ENCODE measurements at places on chromosomes 7 and 10.

DNA sequence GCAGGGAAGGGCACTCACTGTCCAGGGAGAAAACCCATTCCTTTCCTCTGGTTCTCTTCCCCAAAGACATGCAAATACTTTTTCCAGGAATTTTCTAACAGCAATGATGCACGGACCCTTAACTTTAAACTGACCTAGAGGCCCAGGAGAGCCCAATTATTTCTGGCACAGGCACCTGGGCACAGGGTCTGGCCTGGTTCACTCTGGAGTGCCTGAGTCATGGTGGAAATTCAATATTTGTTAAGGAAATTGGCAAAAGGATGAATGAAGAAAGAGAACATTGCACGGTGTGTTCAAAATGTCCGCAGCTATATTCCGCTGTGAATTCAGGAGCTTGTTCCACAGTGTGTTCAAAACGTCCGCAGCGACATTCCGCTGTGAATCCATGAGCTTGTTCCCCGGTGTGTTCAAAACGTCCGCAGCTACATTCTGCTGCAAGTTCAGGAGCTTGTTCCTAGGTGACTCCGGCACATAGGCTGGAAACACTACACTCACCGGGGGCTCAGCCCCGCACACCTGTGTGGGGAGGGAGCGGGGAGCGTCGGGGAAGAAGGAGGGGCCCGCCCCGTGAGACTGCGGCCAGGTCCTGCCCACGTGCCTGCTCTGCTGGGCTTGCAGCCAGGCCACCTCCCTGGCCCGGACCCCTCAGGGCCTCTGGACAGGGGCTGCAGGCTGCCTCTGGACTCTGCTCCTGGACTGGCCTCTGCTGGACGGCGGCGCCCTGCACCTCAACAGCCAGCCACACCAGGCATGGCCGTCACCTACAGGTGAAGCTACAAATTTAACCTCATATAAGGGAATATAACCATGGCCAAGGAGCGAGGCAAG lies 72.0 kb upstream of the FAM20C start:
- H3K36me3 ChIP-seq: no peaks in the 10 kb centered on the region
- no peak overlapping the region for H3K4me3 ChIP-seq
- no peak for DNase-seq
- no peak overlapping the region for H3K27ac ChIP-seq
- no peaks in the 10 kb centered on the region for H3K4me1 ChIP-seq

DNA sequence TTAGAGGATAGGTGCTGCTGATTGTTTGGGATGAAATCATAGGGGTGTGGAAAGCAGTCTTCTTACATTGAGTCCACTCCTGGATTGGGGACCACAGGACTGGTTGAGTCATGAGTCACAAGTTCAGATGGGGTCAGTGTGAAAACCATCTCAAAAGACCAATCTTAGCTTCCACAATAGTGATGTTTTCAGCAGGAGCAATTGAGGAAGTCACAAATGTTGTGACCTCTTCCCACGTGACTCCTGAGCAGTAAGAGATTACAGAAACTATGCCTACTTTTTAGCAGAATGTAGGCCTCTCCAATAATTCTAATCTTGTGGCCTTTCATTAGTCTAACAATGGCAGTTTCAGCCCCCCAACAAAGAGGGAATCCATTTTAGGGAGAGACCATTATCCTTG lies 256.9 kb upstream of the CDC14C start:
- no peaks in the 10 kb centered on the region for H3K36me3 ChIP-seq
- DNase-seq: no peak
- no peaks in the 10 kb centered on the region for H3K27me3 ChIP-seq
- H3K4me3 ChIP-seq: no peak overlapping the region

GRCh38 chr7:79598351-79598750 lies 144.9 kb upstream of the MAGI2 start:
- DNase-seq: no peak
- no peak overlapping the region for H3K4me3 ChIP-seq
- H3K4me1 ChIP-seq: no peaks in the 10 kb centered on the region
- no peaks in the 10 kb centered on the region for H3K36me3 ChIP-seq

GRCh38 chr10:43774234-43774769 lies 125.6 kb upstream of the ZNF32 start:
- H3K4me1 ChIP-seq: no peaks in the 10 kb centered on the region
- no peak for DNase-seq
- H3K27ac ChIP-seq: no peak overlapping the region
- H3K27me3 ChIP-seq: no peaks in the 10 kb centered on the region
- no peak overlapping the region for H3K4me3 ChIP-seq

- DNase-seq: peak; percentile 42
- H3K4me3 ChIP-seq: no peak overlapping the region
- H3K36me3 ChIP-seq: no peaks in the 10 kb centered on the region
- H3K27ac ChIP-seq: no peak overlapping the region
- peaks cover 16% of the 10 kb centered on the region for H3K4me1 ChIP-seq
Measured at GRCh38 chr10:127905001-127905847, 1.7 kb upstream of the PTPRE start.

DNA sequence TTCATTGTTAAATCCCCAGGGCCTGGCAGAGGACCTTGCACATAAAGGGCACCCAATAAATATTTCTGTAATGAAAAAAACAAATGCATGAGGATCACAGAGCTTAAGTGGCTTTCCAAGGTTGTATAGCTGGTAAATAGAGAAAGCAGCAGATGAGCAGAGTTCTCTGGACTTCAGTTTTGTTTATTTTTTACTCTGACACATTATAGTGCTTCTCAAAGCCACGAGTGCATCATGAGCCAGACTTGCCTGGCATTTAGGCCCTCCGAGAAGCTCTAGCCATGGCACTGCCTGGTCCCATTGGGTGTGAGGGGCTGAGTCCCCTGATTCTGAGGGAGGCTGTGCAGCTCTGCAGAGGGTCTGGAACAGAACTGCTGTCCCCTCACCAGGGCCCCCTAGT lies 87.2 kb upstream of the ZNF32 start:
- H3K4me3 ChIP-seq: no peak overlapping the region
- H3K36me3 ChIP-seq: no peaks in the 10 kb centered on the region
- DNase-seq: no peak
- no peaks in the 10 kb centered on the region for H3K27me3 ChIP-seq

GRCh38 chr10:22714479-22715289 lies at the start of gene PIP4K2A:
Gene PIP4K2A (minus strand): TSS chr10:22714578. CDS start chr10:22714326, 252 bp downstream.
- H3K4me3 ChIP-seq: peak within 1 kb of the TSS; percentile 98
- DNase-seq: peak; percentile 82
- no peaks in the 10 kb centered on the region for H3K27me3 ChIP-seq
- peak within 1 kb of the TSS; percentile 84 for H3K27ac ChIP-seq
- H3K36me3 ChIP-seq: no peaks in the 10 kb centered on the region

DNA sequence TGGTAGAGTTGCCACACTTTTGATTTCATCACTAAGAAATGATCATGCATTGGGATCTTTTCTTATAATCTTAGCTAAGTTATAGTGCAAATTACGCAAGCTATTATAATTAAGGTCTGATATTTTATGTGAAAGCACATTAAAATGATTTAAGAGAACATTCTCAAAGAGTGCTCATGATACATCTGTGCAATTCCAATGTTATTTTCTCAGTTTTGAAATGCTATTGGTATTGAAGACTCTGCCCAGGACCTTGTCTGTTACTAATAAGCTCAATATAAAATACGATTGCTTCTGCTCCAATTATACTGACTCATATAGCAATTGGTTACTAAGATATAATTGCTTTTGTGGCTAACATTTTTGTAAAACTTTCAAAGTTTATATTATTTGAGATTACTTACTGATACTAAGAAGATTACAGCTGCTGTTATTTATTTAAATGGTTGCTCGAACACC lies 180.9 kb downstream of the ADAM12 start:
- DNase-seq: no peak
- H3K27me3 ChIP-seq: no peaks in the 10 kb centered on the region
- H3K4me1 ChIP-seq: peaks cover 44% of the 10 kb centered on the region
- no peaks in the 10 kb centered on the region for H3K36me3 ChIP-seq
- H3K27ac ChIP-seq: no peak overlapping the region
- H3K4me3 ChIP-seq: no peak overlapping the region

DNA sequence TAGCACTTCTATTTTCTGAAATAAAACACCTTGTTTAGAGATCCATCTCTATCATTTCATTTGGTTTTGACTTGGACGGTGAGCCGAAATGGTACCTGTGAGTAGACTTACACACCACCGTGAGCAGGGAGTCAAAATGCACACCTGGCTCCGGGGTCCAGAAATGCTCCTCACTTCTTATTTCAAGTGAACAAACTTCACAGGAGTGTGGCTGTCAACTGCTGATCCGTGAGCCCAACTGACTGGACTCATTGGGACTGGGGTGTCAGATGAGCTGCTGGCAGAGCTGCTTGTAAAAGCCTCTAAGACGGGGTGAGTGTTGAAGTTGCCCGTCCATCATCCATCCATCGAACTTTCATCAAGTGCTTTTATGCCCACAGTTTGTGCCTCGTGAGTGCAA lies 435.5 kb downstream of the GLRX3 start:
- no peak for DNase-seq
- no peak overlapping the region for H3K4me3 ChIP-seq
- H3K36me3 ChIP-seq: no peaks in the 10 kb centered on the region
- no peaks in the 10 kb centered on the region for H3K4me1 ChIP-seq
- H3K27me3 ChIP-seq: peaks cover 9% of the 10 kb centered on the region

GRCh38 chr7:121002-121785 lies 71.2 kb upstream of the FAM20C start:
- no peak overlapping the region for H3K27ac ChIP-seq
- H3K36me3 ChIP-seq: no peaks in the 10 kb centered on the region
- H3K4me1 ChIP-seq: no peaks in the 10 kb centered on the region
- H3K27me3 ChIP-seq: no peaks in the 10 kb centered on the region
- H3K4me3 ChIP-seq: no peak overlapping the region

- H3K4me1 ChIP-seq: no peaks in the 10 kb centered on the region
- DNase-seq: no peak
- H3K36me3 ChIP-seq: no peaks in the 10 kb centered on the region
- H3K4me3 ChIP-seq: no peak overlapping the region
- no peaks in the 10 kb centered on the region for H3K27me3 ChIP-seq
Measured at GRCh38 chr10:34024282-34024681, 689.8 kb upstream of the NRP1 start.

- H3K4me3 ChIP-seq: peak overlapping the region; percentile 41
- H3K36me3 ChIP-seq: peaks cover 43% of the 10 kb centered on the region
- H3K27me3 ChIP-seq: no peaks in the 10 kb centered on the region
- H3K4me1 ChIP-seq: no peaks in the 10 kb centered on the region
Measured at GRCh38 chr10:484925-485661, 204.4 kb downstream of the DIP2C start.

GRCh38 chr7:45119550-45119949 lies 8.1 kb upstream of the TBRG4 start:
- H3K27me3 ChIP-seq: no peaks in the 10 kb centered on the region
- no peak overlapping the region for H3K4me3 ChIP-seq
- H3K4me1 ChIP-seq: no peaks in the 10 kb centered on the region
- no peak overlapping the region for H3K27ac ChIP-seq

GRCh38 chr10:602391-603005 lies 87.0 kb downstream of the DIP2C start:
- peak; percentile 59 for DNase-seq
- no peak overlapping the region for H3K4me3 ChIP-seq
- no peaks in the 10 kb centered on the region for H3K27me3 ChIP-seq

GRCh38 chr7:40316176-40316575 lies 181.4 kb downstream of the SUGCT start:
- DNase-seq: no peak
- H3K36me3 ChIP-seq: no peaks in the 10 kb centered on the region
- H3K27me3 ChIP-seq: no peaks in the 10 kb centered on the region
- H3K4me1 ChIP-seq: no peaks in the 10 kb centered on the region
- H3K27ac ChIP-seq: no peak overlapping the region
- no peak overlapping the region for H3K4me3 ChIP-seq

DNA sequence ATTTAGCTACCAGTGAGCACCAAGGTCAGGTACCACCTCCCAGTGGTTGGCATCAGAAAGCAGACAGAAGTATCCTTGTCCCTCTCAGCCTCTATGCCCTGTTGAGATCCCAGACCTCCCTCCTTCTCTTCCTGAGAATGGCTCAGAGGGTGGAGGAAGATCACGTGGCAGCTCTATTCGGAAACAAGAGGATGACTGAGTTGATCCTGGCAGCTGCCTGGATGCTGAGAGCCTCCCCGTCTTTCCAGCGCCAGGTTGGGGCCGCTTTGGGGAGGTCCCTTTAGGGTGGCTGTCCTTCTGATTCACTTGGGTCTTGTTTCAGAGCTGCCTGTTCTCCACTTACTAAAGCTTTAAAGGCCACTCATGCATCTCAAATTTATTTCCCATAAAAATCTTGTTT lies 36.9 kb upstream of the NPFFR1 start:
- H3K4me3 ChIP-seq: no peak overlapping the region
- H3K4me1 ChIP-seq: peaks cover 4% of the 10 kb centered on the region
- peak overlapping the region; percentile 36 for H3K27ac ChIP-seq
- peak; percentile 45 for DNase-seq

GRCh38 chr10:47286591-47287315 lies 13.2 kb upstream of the GDF10 start:
- no peak overlapping the region for H3K27ac ChIP-seq
- H3K4me3 ChIP-seq: no peak overlapping the region
- no peak for DNase-seq
- no peaks in the 10 kb centered on the region for H3K27me3 ChIP-seq
- H3K36me3 ChIP-seq: no peaks in the 10 kb centered on the region

- H3K36me3 ChIP-seq: no peaks in the 10 kb centered on the region
- H3K4me3 ChIP-seq: no peak overlapping the region
- H3K4me1 ChIP-seq: no peaks in the 10 kb centered on the region
- H3K27me3 ChIP-seq: no peaks in the 10 kb centered on the region
Measured at GRCh38 chr7:138097064-138097741, 20.9 kb downstream of the AKR1D1 start.

DNA sequence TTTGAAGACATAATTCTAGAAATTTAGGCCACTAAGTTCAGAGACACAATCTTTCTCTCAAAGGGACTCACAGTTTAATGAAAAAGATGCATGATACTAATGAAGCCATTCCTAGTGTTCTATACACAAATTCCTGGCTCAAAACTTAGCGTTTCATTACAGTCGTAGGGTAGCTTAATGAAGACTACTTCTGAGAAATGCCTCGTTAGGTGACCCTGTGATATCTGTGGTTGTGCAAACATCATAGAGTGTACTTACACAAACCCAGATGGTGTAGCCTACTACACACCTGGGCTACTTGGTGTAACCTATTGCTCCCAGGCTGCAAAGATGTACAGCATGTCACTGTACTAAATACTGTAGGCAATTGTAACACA lies 488 bp upstream of the CHCHD3 start:
- peaks cover 10% of the 10 kb centered on the region for H3K4me1 ChIP-seq
- H3K4me3 ChIP-seq: peak overlapping the region; percentile 98
- no peaks in the 10 kb centered on the region for H3K27me3 ChIP-seq
- no peak for DNase-seq
- no peaks in the 10 kb centered on the region for H3K36me3 ChIP-seq

DNA sequence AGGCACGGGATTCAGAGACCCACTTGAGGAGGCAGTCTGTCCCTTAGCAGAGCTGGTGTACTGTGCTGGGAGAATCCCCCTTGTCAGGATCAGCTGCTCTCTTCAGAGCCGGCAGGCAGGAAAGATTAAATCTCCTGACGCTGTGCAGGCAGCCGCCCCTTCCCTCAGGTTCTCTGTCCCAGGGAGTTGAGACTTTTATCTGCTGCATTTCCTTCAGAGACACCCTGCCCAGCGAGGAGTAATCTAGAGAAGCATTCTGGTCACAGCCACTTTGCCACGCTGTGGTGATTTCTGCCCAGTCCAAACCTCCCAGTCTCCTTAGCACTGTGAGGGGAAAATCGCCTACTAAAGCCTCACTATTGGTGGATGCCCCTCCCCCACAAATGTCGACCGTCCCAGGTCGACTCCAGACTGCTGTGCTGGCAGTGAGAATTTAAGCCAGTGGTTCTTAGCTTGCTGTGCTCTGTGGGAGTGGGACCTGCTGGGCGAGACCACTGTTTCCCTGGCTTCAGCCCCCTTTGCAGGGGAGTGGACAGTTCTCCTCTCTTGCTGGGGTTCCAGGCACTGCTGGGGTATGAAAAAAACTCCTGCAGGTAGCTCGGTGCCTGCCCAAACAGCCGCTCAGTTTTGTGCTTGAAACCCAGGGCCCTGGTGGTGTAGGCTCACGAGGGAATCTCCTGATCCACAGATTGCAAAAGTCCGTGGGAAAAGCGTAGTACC lies 265.4 kb downstream of the ZWINT start:
- no peaks in the 10 kb centered on the region for H3K36me3 ChIP-seq
- H3K4me1 ChIP-seq: no peaks in the 10 kb centered on the region
- no peak overlapping the region for H3K27ac ChIP-seq
